ENCODE measurements at places on chromosomes 3 and 15.

DNA sequence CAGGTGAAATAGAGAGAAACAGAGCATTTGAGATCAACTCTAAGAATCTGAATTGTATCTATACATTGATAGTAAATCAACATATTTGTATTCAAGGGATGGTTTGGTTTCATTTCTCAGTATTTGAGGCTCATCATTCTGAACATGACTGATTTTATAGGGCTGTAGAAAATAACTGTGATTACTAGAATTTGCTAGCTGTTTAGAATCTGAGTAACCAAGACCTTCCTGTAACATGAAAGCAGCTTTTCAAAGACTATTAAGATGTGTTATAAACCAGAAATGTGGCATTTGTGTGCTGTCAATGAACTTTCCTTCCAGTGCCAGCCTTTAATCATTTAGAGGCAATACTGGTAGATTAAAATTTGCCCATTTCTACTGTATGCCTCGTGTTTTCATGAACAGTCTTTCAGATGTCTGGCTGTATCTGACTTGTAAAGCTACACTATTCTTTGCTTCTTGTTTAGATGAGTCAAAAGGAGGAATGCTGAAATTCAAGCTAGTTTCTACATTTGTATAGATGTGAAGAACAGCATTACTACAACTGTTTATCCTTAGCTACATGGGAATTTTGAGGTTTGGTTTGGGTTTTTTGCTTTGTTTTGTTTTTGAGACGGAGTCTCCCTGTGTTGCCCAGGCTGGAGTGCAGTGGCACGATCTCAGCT, 137.3 kb upstream of the BHLHE40 start:
- DNase-seq: no peak

DNA sequence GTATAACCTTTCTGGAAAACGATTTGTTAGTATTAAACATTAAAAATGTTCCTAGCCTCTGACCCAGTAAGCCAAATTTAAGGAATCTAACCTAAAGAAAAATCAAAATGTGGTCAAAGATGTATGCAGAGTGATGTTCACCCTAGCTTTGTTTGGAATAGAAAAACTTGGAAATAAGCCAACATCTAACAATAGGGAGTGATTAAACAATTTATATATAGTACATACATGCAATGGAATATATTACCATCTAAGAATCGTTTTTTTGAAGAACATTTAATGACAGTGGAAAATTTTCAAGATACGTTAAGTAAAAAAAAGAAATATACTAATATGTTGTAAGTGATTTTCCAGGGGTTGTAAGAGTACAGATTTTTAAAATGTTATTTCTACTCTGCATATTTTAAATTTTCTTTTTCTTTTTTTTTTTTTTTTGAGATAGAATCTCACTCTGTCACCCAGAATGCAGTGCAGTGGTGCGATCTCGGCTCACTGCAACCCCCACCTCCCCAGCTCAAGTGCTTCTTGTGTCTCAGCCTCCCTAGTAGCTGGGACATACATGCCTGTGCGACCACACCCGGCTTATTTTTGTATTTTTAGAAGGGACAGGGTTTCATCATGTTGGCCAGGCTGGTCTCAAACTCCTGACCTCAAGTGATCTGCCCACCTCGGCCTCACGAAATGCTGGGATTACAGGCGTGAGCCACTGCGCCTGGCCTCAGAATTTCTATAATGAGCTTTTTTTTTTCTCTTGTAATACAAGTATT, 54.9 kb downstream of the ANP32A start:
- DNase-seq: no peak

GRCh38 chr15:100835636-100836035, 44.0 kb upstream of the ALDH1A3 start:
- no peak for DNase-seq

GRCh38 chr15:97962263-97962662, 1.8 kb downstream of the ARRDC4 start:
- no peak for DNase-seq

DNA sequence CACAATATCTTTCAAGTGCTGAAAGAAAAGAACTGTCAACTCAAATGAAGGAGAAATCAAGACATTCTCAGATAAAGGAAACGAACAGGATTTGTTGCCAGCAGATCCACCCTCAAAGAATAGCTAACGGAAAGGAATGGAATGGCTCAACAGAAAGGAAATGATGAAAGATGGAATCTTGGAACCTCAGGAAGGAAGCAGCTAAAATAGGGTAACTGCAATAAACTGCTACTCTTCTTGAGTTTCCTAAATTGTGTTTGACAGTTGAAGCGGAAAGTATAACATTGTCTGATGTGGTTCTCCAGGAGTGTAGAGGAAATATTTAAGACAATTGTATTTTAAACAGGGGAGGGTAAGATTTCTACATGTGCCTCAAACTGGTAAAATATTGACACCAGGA, 22.0 kb downstream of the PRR23E start:
- DNase-seq: peak; percentile 66

- no peak for DNase-seq
Measured at GRCh38 chr3:181637456-181637855, 74.3 kb upstream of the SOX2 start.
